ENCODE measurements at places on chromosomes 16 and 17.
A peak's percentile ranks its signal among the peaks of the same experiment; 100 is the strongest.

- no peak for DNase-seq
These were observed 8.8 kb downstream of the SEC14L5 start for GRCh38 chr16:4966736-4967453.

- DNase-seq = no peak
These were observed 174.9 kb downstream of the ZFHX3 start for GRCh38 chr16:72873044-72873443.

DNA sequence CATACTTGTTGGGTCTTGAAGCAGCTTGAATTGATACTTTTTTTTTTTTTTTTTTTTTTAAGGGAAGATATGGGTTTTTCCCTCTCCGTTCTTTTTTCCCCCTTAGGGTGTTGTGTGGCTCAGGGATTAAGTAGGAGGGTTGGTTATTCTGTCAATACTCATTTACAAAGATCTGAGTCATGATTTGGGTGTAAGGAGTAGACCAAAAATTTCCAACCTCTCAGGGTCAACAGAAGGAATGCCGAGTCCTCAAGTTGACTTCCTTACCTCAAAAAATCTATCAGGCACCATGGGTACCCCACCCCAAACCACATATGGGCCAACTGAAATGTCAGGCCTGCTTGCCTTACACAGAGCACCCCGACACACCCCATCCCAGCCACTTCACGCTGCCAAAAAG, 230.5 kb downstream of the CCDC182 start:
- DNase-seq = no peak

DNA sequence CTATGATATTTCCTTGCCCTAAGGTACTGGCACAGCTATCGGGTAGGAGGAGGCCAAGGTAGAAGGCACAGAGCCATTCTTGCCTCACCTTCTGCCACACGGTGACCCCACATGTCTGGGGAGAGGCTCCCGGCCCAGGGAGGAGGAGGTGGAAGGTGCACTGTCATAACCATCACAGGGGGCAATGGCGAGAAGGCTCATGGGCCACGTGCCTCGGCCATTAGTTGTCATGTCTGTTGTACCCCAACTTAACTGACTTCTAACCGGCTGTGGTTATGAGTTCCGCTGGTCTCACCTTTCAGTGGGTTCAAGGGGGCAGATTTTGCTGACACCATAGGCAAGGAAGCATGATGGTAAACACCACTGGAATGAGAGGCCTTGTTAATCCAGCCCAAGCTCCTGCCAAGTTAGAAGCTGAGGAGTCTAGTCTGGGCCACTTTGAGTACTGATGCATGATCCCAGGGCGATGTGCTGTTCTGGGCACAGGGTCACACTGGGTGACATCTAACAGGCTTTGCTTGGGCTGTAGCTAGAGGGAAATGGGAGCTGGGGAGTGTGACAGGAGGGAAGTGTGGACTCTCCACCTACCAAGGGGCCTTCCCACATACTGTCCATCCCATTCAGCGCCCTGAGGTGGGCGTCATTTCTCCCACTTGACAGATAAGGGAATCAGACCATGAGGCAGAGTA, 39.6 kb downstream of the HLF start:
- no peak for DNase-seq

- DNase-seq = no peak
These were observed 3.4 kb downstream of the SKA2 start for GRCh38 chr17:59151591-59151990.

DNA sequence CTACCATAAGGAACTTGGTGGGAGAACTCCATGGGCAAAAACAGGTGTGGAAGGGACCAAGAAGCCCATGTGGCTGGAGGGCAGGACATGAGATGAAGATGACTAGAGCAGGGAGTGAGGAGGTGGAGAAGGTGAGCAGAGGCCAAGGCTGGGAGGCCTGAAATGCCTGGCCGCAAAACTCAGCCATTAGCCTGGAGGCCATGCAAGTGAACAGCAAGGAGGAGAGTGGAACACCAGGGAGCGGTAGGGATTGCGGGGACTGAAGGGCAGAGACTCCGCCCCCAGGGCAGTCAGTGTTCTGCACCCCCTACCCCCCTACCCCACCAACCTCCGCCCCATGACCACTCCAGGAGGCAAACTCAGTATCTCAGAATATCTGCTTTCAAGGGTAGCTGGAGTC, 17.0 kb downstream of the BCL7C start:
- DNase-seq = no peak

DNA sequence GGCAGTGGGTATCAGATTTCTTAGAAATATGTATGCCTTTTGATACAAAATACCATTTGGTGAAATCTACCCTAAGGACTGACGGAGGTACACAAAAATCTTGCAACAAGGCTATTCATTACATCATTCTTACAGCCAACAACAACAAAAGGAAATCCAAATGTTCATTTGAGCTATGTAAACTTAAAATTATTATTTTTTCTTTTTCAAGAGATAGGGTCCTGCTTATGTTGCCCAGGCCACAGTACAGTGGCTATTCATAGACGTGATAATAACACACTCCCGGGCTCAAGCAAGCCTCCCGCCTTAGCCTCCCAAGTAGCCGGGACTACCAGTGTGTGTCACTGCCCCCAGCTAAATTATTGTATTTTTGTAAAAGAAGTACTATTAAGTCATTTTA, 9.0 kb downstream of the SRR start:
- DNase-seq = no peak

DNA sequence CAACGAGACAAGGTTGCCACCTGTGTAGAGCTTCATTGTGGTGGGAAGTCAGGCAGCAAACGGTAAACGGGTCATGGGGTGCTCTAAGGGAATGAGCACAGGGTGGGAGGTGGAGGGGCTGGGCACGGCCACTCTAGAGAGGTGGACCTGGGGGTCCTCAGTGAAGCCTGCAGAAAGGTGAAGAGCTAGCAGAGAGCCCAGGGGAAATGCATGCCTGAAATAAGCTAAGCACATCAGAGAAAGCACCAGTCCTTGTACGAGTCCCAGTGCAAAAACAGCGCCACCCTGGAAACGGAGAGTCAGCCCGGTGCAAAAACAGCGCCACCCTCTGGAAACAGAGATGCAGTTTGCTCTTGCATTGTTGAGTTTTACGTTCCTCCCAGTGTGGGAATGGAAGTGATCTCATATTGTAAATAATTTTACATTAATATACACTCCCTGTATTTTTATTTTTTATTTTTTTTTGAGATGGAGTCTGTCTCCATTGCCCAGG, 65.0 kb downstream of the TBC1D16 start:
- no peak for DNase-seq

DNA sequence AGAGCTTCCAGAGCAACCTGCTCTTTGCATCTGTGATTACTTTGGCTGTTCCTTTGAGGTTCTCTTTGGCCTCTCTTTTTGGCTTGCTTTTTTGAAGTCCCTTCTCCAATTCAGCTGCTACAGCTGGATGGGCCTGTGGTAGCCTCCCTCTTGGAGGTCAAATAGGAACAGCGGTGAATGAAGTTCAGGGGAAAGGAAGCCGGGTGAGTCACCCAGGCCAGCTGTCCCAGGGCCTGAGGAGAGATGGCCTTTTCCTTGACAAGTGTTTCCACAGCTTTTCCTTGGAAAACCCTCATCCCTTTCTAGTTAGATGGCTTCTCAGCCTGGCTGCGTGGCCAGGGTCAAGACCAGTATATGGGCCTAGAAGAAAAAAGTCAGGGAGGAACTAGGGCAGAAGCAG, 103.1 kb downstream of the STX8 start:
- no peak for DNase-seq

DNA sequence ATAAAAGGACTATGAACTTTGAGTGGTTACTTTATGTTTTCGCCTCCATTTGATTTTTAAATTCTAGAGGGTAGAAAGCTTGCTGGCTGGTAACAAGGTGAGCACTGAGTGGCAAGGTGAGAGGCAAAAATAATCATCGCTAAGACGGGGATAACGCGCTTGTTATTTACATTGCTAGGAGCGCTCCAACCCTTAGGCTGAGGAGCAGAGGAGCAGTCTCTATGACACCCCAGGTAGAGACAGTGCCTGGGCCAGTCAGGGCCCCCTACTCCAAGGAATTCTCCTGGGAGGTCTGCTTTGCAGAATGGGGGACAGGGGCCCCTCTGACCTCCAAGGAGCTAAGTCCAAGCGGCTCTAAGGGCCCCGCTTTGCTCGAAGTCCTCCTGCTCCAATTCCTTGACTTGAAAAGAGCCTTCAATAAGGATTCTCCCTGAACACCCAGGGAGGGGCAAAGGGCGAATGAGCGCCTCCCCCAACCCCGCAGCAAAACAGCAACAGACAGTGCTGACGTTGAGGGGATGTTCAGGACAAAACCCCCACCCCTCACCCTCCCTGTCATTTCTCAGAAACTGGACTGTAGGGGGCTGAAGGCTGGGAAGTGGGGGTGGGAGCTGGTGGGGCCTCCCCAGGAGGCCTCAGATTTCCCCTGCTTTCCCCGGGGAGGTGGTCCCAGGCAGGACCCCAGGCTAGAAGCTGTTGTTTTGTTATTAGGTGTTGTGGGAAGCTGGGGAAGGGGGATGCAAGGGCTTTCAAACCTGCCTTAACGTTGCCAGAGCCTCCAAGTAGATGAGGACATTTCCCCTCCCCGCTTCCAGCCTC, 10.2 kb upstream of the FOXF1 start:
- no peak for DNase-seq

DNA sequence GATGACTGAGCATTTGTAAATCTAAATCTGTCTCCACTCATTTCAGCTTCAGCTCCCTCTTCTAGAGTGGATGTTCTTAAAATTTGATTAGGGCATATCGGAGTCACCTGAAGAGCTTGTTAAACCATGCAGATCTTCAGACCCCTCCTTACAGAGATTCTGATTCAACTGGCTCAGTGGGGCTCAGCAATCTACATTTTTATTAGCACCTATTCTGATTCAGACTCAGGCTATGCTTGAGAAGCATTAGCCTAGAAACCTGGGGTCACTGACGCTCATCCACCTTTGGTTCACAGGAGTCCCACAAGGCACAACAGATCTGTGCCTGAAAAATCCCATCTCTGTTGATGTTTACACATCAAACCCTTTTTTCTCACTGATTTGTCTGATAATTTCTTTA, 365.6 kb downstream of the GRIN2A start:
- no peak for DNase-seq

DNA sequence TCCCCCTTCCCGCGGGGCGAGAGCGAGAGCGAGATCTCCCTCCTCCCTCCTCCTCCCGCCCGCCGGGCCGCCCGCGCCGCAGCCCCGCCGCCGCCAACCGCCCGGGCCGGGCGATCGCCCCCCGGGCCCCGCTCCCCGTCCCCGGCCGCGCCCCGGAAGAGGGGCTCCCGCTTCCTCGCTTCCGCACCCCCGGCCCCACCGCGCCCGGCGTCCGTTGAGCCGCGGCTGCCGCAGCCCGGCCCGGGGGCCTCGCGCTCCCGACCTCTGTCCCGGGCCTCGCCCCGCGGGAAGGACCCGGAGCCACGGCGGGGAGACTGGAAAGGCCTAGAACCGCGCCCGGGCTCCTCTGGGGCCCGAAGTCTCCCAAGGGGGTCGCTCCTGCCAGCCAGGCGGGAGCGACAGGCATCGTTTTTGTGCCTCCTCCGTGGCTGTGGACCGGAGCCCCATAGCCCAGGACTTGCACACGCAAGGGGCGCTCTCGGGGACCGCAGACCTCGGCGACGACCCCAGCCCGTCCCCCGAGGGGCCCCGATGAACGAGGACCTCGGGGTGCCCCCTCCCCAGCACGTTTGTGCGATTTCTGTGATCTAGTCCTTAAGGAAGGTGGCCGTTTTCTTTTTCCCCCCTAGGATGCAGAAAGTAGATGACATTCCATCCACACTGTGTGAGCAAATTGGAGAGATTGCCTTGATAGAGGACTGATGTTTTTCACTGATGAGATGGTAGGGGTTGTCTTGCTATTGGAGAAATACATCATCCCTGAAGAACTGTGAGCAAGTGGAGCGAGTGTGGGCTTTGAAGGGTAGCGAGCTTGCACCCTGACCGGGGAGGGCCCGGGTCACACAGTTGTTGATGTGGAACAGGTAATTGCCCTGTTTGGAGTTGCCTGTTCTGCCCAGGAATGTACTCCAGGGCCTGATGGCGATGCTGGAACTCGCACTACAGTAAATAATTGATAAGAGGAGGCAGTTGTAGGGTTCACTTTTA, 611 bp downstream of the BANP start:
- no peak for DNase-seq

DNA sequence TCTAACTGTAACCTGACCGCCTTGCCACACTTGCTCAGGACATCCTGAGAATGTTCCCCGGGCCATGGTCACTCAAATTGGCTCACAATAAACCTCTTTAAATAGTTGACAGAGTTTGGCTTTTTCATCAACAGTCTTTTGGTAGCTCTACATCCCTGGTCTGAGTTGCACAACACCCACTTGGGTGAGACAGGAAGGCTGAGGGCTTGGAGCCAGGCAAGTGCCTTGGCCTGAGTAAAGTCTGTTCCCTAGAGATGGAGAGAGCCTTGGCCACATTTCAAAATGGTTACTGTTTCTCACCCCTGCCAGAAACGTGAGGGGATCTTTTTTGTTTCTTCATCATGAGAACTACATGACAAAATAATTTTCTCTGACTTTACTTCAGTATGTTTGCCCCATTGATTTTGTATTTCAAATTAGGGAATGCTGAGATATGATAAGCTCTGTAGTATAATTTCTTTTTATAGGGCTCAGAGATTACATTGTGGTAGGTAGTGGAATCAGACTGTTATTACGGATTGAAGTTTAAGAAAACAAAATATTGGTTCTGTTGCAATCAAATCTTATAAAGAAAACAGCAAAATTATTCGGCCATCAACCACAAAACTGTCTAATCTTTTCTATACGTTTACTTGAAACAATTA, 53.9 kb upstream of the NETO2 start:
- DNase-seq = no peak

DNA sequence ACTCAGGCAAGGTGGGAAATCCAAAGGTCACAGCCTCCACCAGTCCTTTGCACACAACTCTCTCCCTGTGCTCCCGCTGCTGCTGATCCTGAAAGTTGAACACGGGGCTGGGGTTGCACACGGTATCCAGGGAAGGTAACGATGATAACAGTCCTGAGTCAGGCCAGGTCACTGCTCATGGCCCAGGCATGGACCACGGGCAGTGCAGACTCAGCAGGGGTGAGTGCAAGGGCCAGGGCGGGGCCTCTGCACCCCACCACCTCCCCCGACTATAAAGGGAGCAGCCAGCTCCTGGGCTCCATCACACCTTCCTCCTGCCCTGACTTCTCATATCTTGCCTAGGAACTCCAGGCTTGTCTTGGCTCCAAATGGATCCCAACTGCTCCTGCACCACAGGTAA, at the start of gene MT1B:
Gene MT1B, plus strand, starts transcription at position 301 of the 400 bp plus-strand sequence. Its CDS starts 68 bp downstream, at position 369.
- no peak for DNase-seq

GRCh38 chr17:35804658-35805192, 4.6 kb upstream of the TAF15 start:
- peak; percentile 86 for DNase-seq

- DNase-seq = no peak
These were observed at the start of gene MILR1 for GRCh38 chr17:64448665-64449512. TSS of gene MILR1 (plus strand) at chr17:64449115. CDS start at chr17:64449169, 54 bp downstream.

DNA sequence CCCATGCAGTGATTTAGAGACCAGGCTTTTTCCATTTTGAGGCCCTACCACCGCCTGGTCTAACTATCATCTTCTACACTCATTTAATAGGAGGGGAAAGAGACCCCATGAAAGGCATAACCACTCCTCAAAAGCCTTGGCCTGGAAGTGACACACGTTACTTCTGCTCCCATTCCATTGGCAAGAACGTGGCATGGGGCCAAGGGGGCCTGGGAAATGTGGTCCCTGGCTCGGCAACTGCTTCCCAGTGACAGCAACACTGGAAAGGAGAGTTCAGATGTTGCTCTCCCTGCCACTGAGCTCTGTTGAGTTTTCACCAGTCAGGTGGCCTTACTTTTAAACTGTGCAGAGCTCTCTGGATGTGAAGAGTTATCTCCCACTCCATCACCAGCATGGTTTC, 45.2 kb upstream of the MAP3K14 start:
- DNase-seq = no peak
